AG10803 (cell line): ENCODE measurements at places on chromosomes 3 and 15.

GRCh38 chr3:56691165-56692000 lies 8.3 kb upstream of the TASOR start:
- DNase-seq = peak; percentile 35

GRCh38 chr3:38022301-38022700 lies 7.1 kb downstream of the PLCD1 start:
- no peak for DNase-seq

- DNase-seq = no peak
Measured at GRCh38 chr15:41888662-41889253, 5.1 kb downstream of the SPTBN5 start.

- no peak for DNase-seq
Measured at GRCh38 chr3:183981990-183982644, 35.6 kb downstream of the ABCC5 start.

DNA sequence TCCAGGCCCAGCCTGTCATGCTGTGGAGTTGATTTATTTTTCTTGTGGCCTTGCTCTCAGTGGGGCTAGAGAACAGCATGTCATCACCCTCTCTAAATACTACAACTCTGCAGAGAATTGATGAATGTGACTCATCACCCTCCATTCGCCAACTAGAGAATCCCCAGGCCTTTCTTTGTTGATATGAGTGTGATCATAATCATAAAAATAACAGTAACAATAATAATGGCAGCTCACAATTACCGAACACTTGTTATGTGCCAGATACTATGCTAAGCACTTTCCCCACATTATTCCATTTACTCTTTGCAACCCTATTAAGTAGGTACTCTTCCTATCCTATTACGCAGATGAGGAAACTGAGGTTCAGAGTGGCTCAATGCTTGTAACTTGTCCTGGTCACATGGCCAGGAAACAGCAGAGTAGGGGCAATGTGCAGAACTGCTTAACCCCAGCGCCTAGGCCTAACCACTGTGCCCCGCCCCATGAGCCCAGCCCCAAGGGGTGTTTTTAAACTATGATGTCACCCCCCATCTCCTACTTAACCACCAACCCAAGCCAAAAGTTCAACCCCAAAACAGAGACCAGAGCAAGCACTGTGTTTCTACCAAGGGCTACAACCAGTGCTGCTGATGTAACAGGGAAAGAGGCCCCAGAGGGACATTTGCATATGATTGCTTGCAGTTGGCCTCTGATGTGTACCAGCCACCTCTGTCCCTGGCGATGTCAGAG lies 104.5 kb downstream of the ADCY5 start:
- DNase-seq = peak; percentile 26

DNA sequence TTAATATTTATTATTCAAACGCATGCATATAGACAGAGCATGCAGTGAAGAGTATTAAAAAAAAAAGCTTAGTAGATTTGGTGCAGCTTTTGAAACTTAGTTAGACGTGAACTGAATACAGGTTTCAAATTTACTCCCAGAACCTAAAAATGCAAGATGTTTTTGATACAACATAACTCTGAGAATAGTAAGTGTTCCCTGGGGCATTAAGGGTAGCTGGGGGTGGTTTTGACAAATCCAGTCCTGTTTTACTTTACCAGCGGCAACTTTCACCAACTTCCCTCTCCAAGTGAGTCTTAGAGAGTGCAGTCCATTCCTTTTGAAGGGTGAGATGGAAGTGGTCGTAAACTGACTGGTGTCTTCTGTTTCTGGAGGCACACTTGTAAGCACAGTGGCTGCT lies 11.2 kb downstream of the NCBP2 start:
- no peak for DNase-seq

GRCh38 chr3:112095731-112096130 lies 9.5 kb downstream of the C3orf52 start:
- DNase-seq = no peak

- no peak for DNase-seq
Measured at GRCh38 chr15:85404176-85404917, 23.9 kb downstream of the AKAP13 start.

- DNase-seq = no peak
Measured at GRCh38 chr3:78940128-78940527, 827.7 kb downstream of the ROBO1 start.

- DNase-seq = peak; percentile 6
Measured at GRCh38 chr3:193768070-193768394, 175.0 kb downstream of the OPA1 start.

- DNase-seq = peak; percentile 67
Measured at GRCh38 chr3:172142051-172142863, 102.9 kb downstream of the FNDC3B start.

- no peak for DNase-seq
Measured at GRCh38 chr3:52793702-52794611, 639 bp upstream of the ITIH3 start.

- DNase-seq = no peak
Measured at GRCh38 chr15:46552316-46552715, 917.5 kb downstream of the SQOR start.

DNA sequence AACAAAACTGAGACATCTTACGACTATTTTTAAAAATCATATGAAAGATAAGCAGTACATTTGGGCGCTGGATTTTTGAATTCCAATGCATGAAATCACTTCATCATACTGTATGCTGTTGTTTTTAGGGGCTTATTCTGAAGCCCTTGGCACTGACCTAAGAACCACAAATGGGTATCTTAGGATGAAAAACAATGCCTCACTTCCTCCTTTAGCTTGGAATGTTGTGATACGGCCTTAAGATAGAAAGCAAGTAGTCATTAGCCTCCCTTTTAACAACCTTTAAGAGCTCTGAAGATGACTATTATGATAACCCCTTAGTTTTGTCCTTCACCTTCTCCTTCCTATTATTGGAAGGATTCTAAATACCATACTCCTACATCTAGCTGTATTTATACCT lies 289.8 kb downstream of the ARPP21 start:
- no peak for DNase-seq

- no peak for DNase-seq
Measured at GRCh38 chr15:81411051-81411450, 37.0 kb upstream of the TMC3 start.

DNA sequence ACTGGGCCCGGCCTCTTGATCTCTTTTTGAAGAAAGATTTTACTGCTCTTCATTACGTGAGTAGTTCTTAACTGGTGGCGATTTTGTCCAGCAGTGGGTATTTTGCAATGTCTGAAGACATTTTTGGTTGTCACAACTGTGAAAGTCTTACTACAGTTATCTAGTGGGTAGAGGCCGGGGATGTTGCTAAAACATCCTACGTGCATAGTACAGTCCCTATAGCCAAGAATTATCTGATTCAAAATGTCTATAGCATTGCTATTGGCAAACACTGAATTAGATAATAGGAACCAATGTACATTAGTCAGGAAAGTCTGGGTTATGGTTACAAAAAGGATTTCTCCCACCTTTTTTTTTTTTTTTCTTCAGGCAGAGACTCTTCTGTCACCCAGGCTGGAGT lies 38.1 kb downstream of the FOXL2 start:
- no peak for DNase-seq

GRCh38 chr3:69204315-69204957 lies 82.0 kb upstream of the LMOD3 start:
- DNase-seq = no peak

GRCh38 chr15:74768771-74769342 lies 13.0 kb upstream of the CSK start:
- DNase-seq = peak; percentile 23

DNA sequence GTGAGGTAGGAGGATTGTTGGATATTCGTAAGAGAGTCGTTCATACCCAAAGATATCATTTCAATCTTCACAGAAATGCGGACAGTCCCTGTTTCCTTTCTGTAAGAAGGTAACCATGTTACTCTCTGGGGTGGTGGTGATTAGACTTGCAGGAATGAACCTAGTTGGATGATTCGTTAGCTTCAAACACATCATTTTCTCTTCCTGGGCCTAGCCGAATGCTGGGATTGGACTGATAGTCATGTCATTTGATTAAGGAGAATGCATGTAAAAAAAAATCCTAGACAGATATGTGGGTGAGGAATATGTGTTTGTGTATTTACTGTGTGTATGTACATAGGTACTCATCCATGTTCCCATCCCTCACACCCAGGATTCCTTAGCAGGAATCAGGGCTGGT lies 12.4 kb downstream of the SLCO3A1 start:
- peak; percentile 24 for DNase-seq

DNA sequence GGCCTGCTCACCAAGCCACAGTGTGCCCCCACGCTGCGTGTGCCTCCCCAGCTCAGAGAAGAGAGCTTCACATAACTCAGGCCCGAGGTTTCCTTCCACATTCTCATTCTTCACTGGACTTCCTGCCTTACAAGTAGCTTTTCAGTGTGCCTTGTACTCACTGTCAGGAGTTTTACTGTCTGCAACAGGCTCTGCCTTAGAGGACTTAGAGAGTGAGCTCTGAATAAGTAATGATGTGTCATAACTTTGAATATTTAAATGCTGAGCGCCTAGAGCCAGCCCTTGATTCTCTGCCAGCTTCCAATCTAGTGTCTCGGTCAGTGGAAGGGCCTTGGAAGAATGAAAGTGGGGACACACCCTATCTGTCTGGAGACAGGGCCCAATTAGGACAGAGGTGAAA lies 41.8 kb downstream of the ITGB5 start:
- peak; percentile 94 for DNase-seq

- DNase-seq = no peak
Measured at GRCh38 chr3:194956697-194957396, 271.2 kb downstream of the FAM43A start.

- DNase-seq = peak; percentile 18
Measured at GRCh38 chr3:80238152-80238551, 470.4 kb upstream of the ROBO1 start.

DNA sequence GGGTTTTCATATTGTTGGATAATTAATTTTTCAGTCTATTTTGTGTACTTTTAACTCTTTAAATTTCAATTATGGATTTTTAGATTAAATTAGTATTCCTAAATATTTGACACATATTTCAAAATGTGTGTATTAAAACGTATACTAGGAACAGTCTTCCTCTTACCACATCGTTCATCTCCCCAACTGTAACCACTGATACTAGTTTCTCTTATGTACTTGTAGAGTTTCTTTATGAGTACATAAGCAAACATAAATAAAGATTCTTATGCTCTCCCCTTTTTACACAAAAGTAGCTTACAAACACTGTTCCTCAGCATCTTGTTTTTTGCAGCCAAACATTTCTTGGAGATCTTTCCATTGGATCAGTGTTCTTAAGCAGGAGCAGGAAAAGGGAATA lies 45.9 kb downstream of the CMSS1 start:
- no peak for DNase-seq

DNA sequence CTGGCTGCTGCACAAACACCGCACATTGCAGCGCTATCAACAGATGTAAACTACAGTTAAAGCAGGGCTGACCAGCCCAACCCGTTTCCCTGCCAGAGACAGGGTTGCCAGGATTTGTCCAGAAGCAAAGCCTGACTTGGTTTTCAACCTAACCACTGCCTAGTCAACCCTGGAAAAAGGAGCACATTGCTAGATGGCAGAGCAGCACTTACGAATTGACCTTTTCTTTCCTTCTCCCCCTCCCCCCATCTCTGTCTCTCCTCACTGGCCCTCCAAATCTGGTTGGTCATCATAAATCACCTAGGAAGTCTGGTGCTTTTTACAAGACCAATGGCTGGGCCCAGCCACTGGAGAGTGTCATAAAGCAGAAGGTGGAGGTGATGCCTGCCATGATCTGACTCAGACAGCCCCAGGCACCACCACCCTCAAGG lies 51.3 kb downstream of the ABCC5 start:
- no peak for DNase-seq

DNA sequence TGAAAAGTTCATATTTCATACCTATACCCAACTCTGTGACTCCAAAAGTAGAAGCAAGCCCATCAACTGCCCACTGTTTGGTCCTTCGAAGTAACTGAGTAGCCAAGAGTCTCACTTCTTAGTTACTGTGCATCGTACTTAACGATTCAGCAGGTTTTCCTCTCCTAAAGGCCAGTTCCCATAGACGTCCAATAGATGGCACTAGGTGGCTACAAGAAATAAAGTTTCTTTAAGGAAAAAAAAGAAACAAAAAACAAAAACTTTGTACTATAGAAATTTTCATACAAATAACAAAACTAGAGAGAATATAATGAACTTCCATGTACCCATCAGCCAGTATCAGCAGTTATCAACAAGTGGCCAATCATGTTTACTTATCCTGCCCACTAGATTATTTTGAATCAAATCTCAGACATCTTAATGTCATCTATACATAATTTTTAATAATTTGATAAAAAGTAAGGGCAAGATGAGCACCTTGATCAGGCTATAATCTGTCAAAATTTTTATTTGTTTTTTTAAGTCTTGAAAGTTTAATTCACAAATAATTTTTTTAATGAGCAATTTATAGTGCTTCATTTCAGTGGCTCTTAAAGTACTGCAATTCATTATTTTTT lies 63.8 kb upstream of the ACP3 start:
- DNase-seq = peak; percentile 67

GRCh38 chr3:155252021-155252420 lies 41.5 kb downstream of the STRIT1 start:
- DNase-seq = no peak

DNA sequence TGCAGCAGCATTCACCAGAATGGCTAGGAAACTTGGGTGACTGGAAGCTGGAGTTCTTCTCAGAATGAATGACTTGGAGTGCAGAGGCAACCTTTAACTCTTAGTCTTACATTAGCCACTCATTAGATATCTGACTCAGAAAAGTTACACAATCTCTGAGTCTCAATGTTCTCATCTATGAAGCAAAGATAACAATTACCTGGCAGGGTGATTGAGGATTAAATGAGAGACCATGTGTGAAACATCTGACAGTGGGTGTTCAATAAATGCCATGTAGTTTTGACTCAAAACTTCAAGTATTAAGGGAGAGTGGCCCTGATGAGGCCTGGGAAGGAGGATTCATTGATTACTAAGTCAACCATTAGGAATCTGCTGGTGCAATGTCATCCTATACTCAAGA lies 48.3 kb downstream of the MRPL3 start:
- peak; percentile 37 for DNase-seq

DNA sequence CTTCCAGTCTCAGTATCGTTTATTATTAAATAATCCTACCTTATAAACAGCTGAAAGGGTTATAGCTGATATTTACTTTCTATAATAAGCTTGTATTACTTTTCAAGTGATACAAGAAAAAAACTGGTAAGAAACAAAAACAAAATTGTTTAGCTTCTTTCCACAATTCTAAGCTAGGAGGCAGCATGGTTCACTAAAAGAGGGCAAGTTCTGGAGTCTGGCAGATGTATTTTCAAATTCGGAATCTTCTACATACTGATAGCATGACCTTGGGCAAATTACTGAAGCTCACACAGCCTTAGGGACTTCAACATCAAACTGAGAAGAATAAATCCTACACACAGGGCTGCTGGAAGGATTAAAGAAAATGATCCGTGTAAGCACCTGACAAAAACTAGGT lies 15.4 kb downstream of the C15orf62 start:
- no peak for DNase-seq

DNA sequence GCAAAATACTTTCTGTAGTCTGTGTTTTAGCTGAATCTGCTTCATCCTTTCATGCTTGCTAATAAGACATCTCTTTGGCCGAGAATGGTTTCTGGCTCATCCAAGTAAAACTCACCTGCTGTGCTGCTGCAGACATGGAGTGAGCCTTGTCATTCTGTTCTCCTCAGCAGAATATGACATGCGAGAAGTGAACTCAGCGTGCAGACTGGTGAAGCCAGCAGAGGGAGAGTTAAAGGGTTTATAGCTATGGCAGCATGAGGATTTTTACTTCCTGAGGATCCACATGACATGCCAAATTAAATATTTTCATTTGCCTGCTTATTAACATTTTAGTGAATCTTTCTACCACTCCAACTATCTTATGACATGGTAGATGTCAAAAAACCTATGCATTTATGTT lies 658.4 kb upstream of the NECTIN3 start:
- DNase-seq = no peak
